ENCODE measurements at places on chromosomes 7 and 10.

DNA sequence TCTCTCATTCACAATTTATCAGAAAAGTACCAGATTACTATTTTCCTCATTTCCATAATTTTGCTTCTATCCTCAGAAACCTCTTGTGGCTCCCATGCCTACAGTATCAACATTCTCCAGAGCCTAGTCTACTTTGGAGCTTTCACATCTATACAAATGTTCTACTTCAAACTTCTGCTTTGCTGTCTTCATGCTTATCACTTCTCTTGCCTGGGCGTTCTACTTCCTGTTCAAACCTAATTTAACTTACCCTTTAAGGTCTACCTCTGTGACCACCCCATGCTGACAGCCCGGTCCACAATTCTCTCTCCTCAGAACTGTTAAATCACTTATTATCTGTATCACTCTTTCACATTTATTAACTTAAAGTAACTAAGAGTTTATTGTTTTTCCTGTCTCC, 6.1 kb upstream of the PTPN12 start:
- DNase-seq, result no peak

DNA sequence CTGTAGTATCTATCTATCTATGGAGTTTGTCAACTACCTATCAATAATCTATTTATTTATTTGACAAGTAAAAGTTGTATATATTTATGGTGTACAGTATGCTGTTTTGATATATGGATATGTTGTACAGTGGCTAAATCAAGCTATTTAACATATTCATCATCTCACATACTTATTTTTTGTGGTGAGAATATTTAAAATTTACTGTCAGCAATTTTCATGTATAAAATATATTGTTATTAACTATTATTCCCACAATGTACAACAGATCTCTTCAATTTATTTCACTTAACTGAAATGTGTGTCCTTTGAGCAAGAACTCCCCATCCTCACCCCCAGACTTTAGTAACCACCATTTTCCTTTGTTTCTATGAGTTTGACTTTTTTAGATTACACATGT, 14.5 kb downstream of the AGR3 start:
- DNase-seq, result no peak

DNA sequence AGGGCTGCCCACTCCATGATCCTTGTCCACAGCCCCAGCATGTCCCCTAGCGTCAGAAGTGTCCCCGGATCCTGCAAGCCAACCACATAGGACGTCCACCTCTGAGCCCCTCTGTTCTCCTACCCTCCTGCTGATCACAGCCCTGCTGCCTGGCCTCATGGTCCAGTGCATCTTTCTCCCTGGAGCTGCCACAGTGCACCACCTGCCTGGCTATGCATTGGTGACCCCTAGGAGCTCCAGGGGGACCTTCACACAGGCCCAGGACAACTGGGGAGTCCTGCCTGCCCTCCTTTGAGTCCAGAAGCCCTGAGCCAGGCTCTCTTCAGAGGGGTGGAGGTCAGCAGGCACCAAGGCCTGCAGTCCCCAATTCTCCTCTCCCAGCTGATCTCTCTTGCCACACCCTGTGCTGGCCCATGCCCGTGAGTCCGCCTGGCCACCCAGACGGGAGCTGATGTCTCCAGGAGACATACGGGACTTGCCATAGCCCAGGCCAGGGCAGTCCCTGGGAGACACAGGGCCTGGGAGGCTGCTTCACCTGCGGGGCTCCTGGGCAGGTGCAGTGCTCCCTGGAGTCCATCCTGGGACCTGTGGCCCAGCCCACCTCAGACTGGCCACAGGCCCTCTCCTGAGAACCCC, 77.4 kb upstream of the RET start:
- peak; percentile 11 for DNase-seq

- no peak for DNase-seq
Observed at GRCh38 chr10:17640331-17640816, 3.6 kb upstream of the STAM start.

- DNase-seq, result no peak
Observed at GRCh38 chr10:119625570-119626280, 25.5 kb upstream of the BAG3 start.

- DNase-seq, result no peak
Observed at GRCh38 chr7:118259115-118259514, 34.6 kb downstream of the ANKRD7 start.

DNA sequence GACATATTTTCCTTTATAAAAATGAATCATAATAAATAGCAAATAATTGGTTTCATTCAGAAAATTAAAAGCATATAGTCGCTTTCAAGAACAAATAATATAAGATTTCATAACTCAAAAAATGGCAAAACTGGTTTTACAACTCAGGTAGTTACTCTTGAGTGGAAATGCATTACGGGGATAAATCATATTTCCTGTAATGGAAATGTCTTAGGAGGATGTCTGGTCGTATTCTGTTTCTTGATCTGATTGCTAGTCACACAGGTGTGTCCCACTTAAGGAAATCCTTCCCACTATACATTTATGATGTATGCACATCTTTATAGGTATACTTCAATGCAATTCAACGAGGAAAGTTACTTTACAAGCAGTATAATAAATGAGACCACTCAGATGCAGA, 20.7 kb downstream of the NRAP start:
- DNase-seq, result no peak

DNA sequence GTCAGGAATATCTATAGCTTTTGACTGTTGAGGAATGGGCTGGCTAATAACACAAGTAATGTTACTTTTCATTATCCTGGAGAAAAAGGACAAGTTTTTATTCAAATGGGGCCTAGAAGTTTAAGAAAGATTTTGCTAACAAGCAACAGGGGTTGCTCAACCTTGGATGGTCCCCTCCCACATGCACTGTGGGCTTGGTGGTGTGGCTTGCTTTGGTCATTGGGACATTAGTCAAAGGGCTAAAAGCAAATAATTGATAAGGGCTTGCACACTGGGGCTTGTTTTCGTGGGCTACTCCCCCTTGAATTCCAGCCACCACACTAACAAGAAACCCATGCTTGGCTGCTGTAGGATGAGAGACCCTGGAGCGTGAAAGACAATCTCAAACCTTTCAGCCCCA, 127.6 kb downstream of the JCAD start:
- no peak for DNase-seq

DNA sequence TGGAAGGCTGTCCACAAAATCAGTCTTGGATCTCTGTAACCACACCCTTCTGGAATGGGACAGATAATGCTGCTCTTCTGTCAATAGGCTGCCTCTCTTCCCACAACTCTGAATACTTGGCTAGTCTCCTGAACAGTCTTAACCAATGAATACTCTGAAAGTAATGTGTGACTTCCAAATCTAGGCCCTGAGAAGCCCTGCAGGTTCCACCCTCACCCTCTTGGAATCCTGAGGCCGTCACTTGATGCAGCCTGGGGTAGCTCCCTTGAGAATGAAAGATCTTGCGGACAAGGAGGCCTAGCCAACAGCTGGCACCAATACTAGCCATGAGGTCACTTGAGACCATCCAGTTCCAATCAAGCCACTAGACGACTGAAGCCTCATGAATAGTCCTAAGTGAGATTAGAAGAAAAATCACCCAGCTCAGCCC, 109.2 kb downstream of the ARHGAP12 start:
- DNase-seq, result no peak

GRCh38 chr10:3625959-3626751, 158.9 kb downstream of the KLF6 start:
- no peak for DNase-seq
